ENCODE measurements at places on chromosomes 5 and 9.

- no peak for DNase-seq
These were observed 15.5 kb upstream of the FSD1L start for GRCh38 chr9:105432247-105432842.

DNA sequence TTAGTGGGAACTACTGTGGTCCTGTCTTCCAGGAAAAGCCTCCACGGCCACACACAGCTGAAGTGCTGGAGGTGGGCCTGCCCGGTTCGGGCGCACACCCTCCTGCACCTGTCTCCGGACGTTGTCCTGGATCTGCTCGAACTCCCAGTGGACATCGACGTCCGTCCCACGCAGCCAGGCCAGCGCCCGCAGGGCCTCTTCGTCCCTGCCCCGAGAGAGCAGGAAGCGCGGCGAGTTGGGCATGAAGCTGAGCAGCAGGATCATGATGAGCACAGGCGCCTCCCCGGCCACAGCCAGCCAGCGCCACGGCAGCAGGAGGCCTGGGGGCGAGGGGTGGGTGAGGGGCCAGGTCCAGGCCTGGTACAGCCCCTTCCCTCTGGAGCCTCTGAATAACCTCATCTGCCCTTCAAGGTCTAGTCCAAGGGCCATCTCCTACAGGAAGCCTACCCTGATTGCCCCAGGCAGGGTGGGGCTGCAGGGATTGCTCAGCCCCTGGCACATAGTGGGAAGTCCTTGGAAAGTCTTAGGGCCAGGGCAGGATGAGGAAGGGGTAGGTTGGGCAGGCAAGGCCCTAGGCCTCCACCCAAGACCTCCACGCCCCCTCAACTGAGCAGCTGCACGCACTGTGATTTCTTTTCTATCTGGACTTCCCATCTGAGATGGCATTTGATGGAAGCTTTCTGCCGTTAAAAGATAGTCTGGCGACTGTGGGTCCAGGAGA, 3.4 kb downstream of the SLC2A6 start:
- no peak for DNase-seq

GRCh38 chr9:107605041-107605440, 115.5 kb upstream of the KLF4 start:
- DNase-seq = no peak

- no peak for DNase-seq
These were observed 698 bp upstream of the LCN2 start for GRCh38 chr9:128148509-128149000.

- no peak for DNase-seq
These were observed 10.8 kb downstream of the ANKRD34B start for GRCh38 chr5:80559244-80559643.

DNA sequence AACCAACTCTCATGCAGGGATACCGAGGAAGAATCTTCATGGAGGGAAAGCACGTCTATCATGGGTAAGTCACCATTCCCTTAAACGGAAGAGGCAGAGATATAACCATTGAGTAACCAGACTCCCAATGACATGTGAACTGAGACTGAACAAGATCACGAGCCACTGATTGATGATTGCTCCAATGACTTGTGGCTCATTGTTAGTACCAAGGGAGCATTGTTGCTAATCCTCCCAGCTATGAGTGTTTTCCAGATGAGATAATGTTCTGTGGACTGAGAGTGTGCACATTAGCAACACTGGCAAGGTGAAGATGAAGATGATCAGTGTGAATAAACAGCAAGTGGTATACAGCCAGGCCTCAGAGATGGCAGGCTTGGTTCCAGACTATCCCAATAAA, 219.2 kb upstream of the MAP3K1 start:
- no peak for DNase-seq

DNA sequence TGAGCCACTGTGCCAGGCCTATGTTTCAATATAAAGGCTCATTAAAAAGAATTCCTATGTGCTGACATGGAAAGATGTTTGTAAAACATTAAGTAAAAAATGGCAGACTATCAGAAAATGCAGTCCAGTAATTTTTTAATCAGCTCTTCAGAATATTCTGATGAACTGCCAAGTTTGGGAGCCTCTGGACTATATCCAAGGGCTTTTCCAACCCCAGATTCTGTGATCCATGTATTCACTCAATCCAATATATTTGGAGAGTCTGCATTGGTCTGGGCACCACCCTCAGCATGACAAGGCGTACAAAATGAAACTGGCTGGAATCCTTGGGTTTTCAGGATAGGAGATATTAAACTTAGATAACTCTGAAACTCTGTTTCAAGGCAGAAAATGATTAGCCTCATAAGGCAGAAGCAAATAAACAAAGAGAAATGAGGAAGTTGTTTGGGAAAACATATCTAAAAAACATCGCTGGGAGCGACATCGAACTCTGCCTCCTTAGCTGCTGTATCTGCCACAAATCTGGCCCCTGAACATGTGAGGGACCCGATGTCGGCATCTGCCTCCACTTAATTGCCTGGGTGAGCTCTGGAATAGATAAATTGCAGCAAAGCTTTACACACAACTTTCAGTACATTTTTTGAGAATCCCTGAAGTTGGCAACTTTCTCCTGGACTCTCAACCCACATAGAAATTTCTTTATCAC, 14.4 kb downstream of the PDE6A start:
- no peak for DNase-seq

DNA sequence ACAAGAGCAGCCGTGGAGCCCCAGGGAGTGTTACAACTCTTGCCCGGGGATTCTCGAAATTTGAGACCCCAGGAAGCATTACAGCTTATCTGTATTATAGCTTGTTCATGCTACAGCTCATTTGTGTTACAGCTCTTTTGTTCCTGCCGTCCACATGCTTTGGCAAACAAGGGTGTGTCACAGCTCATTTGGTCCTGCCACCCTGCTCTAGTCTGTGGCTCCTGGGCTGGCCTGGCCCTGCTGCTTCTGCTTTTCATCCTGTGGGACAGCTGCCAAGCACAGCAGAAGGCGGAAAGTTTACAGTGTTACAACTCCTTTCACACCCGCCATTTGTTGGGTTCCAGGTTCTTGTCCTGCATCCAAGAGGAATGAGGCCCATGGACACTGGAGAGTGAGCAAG, 685.0 kb downstream of the SLCO4C1 start:
- no peak for DNase-seq

DNA sequence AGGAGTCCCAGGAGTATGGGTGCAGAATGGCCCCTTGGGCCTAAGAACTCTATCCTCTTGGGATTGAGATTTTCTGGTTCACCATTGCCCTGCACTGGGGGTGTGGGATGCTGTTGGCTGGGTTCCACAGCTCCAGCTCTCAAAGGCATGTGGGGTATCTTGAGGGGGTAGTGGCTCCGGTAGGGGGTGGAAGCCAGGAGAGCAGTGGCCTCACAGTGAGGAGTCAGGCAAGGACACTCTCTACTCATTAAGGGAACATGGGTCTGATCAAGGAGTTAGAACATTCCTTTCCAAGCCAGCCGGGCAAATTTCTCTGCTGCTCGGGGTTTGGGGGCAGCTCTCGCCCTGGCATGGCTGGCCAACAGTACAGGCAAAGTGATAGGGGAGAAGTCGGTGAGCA, 33.0 kb downstream of the LARP1 start:
- DNase-seq = no peak

DNA sequence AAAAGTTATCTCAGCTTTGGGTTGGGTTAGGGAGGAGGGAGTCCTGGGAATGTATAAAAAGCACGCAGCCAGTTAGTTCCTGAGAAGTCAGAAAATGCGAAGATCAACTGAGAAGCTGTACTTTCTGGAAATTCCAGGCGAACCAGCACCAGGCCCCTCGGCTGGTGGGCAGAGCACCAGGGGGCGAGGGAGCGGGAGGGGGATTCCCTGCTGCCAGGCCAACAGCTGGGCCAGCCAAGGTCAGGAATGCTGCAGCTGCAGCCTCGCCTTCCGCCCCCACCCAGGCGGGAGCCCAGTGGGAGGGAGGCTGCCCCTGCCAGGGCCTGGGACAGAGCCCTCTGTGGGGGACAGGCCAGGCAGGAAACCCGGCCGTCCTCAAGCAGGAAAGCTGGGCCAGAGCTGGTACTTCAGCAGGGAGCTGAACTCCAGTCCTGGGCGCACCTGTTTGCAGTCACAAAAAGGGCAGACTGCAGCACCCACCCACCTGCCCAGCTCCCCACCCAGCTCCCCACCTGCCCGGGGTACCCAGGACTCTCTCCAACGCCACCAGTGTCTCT, 35.5 kb downstream of the VAV2 start:
- no peak for DNase-seq

DNA sequence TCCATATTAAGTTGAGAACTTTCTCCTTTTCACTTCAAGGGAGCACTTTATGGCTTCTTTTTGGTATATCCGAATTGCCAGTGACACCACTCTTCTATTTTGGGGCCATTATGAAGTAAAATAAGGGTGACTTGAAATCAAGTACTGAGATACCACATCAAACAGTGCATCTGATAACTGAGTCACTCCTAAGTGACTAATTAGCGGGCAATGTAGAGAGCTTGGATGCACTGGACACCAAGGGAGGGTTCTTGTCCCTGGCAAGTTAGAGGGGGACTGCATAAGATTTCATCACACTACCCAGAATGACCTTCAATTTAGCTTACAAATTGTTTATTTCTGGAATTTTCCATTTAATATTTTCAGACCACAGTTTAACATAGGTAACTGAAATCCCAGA, 813.9 kb upstream of the CDH10 start:
- DNase-seq = no peak

All from activated effector memory CD4-positive, alpha-beta T cell treated with Interleukin-2 at 50 U/mL for 16 hours (primary cell).